ENCODE measurements at places on chromosomes 2 and 18.

DNA sequence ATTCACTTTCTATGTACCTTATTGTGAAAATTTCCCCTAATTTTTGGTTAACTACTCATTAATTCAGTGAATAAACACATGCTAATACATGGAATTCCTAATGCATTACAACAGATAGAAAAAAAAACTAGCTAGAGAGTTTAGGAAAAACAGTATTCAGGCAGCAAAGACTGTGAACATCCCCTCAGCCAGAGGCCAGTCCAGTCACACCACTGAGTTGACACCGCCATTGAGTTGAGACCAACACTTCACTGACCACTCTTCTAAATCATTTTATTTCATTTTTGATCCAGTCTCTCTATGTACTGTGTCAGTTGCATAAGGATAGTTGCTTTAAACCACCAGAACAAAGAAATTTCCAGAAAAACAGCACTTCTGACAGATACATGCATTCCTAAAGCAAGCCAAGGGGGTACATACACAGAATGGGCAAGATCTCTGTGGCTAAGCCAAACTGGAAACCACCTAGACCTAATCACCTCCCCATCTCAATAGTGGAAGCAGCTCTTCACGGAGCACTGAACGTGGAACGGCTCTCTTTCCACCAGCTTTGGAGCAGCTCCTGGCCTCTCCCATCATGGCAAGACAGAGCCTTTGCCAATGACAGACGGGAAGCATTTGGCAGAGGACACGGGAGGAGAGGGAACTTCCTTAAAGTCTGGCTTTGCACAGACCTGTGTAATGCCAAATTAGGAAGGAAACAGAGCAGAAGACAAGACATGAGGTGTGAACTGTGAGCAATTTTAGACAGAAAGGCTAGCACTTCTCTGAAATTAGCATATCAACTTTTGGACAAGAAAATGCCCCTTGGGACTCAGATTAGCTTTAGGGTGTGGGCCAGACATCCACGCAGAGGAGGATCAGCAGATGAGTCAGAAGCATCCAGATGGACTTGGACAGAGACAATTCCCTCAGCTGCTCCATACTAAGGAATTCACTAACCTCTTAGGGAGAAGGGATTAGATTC, 36.4 kb downstream of the CACNB4 start:
- no peak for DNase-seq

DNA sequence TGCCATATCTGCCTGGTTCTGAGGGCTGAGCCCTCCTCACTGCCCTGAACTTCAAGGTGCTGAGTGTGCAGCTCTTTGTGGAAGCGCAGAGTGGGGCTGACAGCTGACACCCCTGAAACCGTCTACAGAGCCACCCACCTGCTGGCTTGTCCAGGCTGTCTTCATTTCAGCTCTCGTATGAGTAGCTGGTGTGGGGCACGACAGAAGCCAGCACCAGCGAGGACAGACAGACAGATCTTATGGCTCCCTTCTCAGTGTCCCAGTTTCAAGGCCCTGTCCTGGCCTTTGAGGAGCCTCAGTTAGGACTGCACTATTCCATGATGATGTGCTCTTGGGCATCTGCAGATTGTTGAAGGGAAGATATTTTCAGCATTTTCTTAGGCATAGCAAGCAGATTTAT, 287.1 kb downstream of the SLC4A3 start:
- no peak for DNase-seq

GRCh38 chr2:32732912-32733472, 105.1 kb downstream of the TTC27 start:
- no peak for DNase-seq

DNA sequence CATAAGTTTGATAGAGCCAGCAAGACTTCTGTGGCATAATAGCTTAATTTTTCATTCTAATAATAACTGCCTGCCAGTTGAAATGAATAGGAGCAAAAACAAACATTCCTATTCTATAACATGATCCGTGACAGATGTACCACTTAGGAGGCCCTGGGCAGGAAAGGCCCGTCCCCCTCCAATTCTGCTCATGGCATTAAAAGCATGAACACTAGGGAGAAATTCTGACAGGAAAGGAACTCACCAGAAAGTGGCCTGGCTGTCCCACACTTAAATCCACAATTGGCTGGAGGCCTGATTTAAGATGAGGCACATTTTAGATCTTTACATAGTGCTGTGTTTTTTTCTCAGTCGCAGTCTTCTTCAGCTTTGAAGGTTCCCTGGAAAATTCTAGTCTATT, 261.9 kb upstream of the ETAA1 start:
- no peak for DNase-seq

DNA sequence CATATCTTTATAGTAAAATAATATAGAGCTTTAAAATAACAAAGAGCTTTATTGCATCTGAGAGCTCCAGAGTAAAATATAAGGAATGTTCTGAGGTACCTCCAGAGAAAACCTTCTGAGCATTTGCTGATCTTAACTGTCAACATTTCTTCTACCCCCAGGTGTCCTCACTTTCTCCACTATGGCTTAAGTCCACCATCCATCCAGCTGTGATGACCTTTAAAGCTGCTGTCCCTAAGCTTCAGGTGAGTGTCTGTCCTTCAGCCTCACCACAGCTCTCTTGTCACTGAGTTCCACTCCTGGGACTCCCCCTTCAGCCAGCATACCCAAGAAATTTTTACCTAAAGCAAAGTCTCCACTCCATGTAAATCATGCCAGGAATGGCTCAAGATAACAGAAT, 137.9 kb downstream of the MYO5B start:
- no peak for DNase-seq

- no peak for DNase-seq
Observed at GRCh38 chr2:151111599-151112278, 149.9 kb downstream of the RBM43 start.

- peak; percentile 42 for DNase-seq
Observed at GRCh38 chr2:201618744-201619662, 24.3 kb downstream of the TMEM237 start.

- no peak for DNase-seq
Observed at GRCh38 chr2:226687641-226688253, 111.9 kb downstream of the IRS1 start.

- no peak for DNase-seq
Observed at GRCh38 chr2:183195998-183196409, 71.8 kb downstream of the NUP35 start.

DNA sequence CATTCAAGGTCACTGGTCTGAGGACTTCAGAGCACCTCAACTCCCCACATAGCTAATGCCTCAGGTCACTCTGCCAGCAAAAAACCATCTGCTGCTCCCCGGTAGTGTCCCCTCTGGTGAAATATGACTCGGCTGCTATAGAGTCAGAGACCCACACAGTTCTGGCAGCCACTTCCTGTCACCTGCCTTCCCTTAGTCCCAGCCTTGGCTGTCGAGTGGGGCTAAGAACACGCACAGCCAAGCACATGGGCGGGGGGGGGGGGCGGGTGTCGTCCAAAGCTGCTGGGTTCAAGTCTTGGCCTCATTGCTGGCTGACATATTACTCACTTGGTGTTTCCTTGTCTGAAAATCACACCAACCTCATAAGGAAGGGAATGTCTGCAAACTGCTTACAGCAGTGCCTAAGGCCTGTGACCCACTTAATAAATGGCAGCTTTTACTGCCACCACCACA, 37.5 kb downstream of the POLR1A start:
- DNase-seq, result no peak

DNA sequence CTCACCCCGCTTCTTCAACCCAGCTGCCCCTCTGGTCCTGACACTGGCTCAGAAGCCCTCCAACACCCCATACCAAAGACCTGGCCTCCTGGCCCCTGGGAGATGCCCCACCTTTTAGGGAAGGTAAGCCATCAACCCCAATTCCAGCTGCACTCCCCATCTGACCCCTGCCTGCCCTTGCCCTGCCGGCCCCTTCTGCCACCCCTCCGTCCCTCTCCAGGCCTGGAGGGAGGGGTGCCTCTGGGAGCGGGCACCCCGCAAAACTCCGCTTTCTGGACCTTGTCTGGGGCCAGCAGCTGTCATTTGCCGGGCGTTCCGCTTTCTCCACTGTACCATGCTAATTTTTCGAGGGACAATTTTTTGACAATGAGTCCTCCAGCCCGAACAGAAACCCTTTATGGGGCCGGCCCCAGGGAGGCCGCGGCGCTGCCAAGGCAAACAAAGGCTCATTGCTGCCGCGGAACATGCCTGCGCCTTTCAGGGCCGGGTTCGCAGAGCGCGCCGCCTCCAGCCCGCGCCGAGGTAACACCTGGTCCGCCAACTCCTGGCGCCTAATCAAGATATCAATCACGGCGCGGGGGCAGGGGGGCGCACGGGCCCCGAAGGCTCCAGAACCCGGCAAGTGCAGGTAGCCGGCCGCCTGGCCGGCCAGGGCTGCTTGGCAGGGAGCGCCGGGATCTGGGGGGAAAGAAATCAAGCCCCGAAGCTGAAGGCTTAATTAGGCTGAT, 96.0 kb downstream of the INHBB start:
- DNase-seq, result peak; percentile 79

- DNase-seq, result no peak
Observed at GRCh38 chr2:134208825-134209224, 45.0 kb upstream of the MGAT5 start.

DNA sequence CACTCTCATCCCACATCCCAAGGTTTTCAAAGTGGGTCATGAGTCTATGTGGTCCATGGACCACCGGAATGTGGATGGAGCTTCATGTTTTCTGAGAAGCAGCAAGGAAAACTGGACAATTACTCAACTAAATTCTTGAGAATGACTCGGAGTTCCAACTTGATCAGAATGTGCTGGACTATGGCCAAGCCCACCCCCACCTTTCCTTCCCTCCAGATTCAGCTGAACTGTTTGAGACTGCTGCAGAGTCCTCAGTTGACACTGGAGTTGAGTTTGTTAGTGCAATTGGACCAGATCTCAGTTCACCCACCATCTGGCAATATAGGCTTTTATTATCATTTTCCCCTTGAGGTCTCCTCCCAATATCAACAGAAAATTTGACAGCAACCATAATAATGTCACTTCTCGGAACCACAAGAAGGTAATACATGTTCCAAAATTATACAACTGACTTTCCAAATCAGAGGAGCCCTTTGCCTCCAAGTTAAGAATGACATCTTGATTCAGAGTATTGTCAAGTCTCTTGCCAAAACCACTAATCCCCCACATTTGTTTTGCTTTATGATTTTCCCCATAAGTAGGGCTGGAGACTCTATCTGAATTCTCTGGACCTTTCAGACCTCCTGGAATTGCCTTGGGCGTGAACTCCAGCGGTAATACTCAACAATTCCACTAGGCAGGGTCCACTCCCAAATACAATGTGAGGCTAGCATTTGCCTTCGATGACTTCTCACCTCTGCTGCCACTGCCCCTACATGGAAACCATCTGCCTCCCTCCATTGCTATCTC, 8.8 kb downstream of the COL4A4 start:
- no peak for DNase-seq

DNA sequence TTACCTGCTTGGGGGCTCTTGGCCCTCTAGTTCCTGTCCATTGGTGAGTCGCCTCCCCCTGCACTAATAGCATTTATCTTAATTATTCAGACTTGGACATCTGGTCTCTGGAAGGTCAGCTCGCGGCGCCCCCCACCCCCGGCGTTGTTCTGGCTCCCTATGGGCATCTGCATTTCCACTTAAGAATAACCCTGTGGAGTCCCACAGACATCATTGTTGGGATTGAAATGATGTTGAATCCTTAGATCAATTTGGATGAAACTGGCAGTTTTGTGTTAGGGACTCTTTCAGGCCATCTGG, 313.8 kb upstream of the HS6ST1 start:
- no peak for DNase-seq

- DNase-seq, result no peak
Observed at GRCh38 chr2:63788071-63788470, 53.6 kb upstream of the UGP2 start.

GRCh38 chr2:231955758-231956472, 5.6 kb upstream of the DIS3L2 start:
- DNase-seq, result no peak

DNA sequence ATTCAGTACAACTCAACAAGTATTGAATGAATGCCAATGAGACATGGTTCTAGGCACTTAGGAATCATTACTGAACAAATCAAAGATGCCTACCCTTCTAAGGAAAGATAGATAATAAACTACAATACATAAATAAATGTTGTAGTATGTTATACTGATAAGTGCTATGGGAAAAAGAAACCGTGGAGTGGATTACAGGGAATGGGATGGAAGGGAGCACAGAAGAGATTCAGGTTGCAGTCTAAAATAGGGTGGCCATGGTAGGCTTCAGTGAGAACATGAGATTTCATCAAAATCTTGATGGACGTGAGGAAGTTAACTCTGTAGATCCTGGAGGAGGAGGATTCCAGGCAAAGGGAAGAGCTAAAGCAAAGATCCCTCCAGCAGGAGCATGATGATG, 17.9 kb upstream of the CREB1 start:
- no peak for DNase-seq

DNA sequence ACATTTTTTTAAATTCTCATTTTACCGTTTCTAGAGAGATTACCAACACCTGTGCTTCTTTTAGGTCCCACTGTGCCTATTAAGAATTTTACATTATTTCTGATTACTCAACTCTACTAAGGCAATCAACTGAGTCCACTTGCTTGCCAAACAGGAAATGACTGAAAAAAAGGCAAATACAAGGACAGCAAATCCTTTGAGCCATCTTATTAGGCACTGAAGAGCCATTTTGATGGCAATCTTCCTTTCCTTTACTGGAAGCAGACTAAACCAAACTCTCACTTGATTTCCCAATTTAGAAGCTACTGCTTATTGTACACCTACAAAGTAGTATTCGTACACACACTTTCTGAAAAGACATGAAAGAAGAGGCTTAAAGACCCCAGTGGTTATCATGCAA, 121.4 kb upstream of the COL3A1 start:
- no peak for DNase-seq

GRCh38 chr2:3603536-3604206, 8.8 kb downstream of the COLEC11 start:
- no peak for DNase-seq

DNA sequence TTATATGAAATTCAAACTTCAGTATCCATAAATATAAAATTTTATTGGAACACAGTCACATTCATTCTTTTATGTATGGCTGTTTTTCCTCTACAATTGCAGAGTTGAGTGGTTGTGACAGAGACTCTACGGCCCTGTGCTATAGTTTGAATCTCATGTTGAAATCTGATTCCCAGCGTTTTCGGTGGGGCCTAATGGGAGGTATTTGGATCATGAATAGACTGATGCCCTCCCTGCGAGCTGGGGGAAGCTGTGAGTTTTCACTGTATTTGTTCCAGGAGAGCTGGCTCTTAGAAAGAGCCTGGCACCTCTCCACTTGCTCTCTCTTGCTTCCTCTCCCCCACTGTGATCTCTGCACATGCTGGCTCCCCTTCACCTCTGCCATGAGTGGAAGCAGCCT, 1.7 kb downstream of the PFN4 start:
- DNase-seq, result no peak

GRCh38 chr2:222264791-222265320, 33.9 kb downstream of the PAX3 start:
- DNase-seq, result no peak

DNA sequence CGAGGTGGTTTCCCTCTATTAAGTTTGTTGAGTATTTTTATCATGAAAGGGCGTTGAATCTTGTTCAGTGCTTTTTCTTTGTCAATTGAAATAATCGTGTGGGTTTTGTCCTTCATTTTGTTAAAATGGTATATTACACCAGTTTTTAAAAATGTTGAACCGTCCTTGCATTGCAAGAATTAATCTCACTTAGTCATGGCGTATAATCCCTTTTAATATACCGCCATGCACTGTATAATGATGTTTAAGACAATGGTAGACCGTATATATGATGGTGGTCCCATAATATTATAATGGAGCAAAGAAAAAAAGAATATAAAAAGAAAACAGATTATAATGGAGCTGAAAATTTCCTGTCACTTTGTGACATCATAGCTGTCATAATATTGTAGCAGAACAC, 50.6 kb downstream of the CCDC138 start:
- DNase-seq, result no peak

GRCh38 chr2:85950743-85951142, 62.0 kb upstream of the ST3GAL5 start:
- no peak for DNase-seq

All from hypothalamus (tissue), 51 donors.